ENCODE measurements at places on chromosomes 4 and X.

GRCh38 chr4:66777097-66777496 is 768.2 kb downstream of the CENPC start:
- no peak for DNase-seq

DNA sequence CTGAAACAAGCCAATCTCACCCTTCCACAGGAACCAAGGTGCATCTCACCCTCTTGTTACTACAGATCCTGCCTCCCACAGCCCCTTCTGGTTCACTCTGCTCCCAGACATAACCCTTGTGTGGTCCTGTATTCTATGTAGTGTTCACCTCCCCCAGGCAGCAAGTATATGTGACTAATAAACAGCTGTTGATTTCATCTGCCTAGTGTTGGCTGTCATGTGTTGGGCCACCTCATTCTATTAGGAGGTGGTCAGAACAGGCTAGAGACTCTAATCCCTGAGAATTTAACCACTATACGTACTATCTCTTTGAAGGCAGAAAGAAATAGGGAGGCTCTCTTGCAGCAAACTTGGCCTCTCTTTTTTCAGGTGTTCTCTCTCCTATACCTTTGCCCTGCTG is 134.3 kb upstream of the RPL34 start:
- DNase-seq, result no peak

DNA sequence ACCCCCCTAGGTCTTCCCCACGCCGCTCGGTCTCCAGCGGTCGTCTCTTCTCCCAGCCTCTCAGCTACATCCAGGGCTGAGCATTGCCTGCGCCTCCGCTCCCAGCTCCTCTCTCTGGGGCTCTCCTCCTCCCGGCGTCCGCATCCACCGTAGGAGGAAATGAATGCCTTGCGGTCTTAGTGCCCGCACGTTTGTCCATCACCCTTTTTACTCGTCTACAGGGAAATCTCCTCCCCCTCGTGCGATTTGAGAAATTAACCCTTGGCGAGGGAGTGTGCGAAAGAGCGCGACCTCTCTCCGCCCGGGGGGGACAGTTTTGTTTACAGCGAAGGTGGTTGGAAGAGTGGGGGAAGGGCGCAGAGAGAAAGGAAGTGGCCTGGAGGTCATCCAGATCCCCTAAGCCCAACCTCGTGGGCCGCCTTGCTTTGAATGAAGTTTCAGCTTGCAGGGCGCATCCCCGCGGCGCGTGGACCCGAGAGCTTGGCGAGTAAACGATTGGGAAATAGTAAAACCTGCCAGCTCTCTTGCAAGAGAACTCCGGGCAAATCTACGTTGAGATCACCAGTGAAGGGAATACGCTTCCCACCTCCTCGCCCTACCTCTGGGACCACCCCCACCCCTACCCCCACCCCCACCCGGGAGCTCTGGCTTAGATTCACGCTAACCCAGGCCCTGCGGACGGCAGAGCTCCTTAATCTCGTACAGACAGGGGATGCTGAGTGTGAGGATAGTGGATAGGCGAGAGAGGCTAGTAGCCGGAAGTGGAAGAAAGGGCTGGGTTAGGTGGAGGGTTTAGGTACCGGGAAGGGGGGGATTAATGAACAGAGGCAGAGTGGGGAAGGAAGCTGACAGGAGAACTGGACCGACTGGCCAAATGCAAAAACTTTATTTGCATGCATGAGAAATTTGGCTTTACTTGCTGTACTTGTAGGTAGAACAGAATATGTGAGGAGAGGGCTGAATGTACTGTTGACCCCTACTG is at the start of gene ELOVL6:
Gene ELOVL6 (minus strand): TSS at position 181 of the 982 bp plus-strand sequence. CDS start 280 bp downstream, outside the sequence.
- peak; percentile 31 for DNase-seq

DNA sequence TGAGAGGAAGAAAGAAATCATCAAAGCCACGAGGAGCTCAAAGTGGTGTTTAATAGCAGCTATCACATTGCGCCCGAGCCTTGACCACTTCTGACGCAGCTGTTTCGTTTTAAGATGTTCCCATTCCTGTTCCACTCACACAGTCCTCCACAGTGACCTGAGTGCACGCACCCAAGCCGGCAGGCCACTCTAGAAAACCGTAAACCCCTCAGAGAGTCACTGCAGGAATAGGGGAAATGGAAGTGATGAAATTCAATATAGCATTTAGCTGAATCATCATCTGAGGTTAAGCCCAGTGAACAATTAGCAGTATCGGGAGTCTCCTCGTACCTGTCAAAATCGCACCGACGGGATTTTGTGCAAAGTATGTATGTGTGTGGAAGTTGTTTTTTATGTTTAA is 17.9 kb upstream of the HAND2 start:
- DNase-seq, result no peak

DNA sequence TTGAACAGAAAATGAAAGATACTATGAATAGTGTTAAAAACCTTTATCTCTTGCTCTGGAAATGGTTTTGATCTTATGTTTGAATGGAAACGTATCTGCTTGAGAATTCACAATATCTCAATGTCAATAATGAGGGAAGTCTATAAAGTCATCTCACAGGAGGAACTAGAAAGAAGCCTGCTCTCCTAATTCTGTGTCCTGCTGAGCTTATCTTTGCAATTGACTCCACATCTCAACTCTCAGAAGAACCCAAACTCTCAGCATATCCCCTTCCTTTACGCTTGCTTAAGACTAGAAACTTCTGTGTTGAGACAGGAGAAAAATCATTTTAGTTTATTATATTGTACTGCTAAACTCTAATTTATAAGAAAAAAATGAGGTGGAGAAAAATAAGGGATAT is 8.3 kb upstream of the PF4V1 start:
- no peak for DNase-seq

GRCh38 chrX:151552743-151553142 is 10.7 kb upstream of the PASD1 start:
- no peak for DNase-seq

DNA sequence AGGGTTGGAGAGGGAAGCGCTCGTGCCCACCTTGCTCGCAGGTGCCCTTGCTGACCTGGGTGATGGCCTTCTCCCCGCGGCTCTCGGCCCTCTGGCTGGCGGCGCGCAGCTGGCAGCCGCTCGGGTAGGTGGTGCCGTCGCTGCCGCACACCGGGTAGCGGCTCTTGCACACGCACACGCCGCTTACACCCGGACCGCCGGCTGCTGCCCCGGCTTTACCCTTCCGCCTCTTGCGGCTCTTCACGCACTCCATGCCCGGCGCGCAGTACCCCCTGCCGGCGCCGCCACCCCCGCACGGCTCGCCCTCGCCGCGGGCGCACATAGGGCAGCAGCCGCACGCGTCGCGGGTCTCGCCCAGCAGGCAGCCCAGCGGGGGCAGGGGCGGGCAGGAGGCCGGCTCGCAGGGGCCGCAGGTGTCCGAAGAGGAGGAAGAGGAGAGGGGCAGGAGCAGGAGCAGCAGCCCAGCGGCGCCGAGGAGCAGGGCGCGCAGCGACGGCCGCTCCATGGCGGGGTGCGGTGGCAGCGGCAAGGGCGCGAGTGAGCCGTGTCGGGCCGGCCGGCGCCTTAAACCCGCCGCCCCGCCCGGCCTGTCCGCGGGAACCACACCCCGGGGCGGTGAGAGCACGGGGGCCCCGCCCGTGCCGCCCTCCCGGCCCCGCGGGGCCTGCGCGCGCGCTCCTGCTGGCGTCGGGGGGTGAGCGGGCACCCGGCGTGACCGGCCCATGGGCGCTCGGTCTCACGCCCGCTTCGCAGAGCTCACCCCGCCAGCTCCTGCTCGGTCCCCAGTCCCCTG is at the start of gene IGFBP7:
Gene IGFBP7 (minus strand): TSS at position 539 of the 793 bp plus-strand sequence. CDS start 34 bp downstream, at position 505.
- peak; percentile 53 for DNase-seq

- DNase-seq, result peak; percentile 7
These were observed 1176.7 kb downstream of the NLGN4X start for GRCh38 chrX:5051831-5052491.

DNA sequence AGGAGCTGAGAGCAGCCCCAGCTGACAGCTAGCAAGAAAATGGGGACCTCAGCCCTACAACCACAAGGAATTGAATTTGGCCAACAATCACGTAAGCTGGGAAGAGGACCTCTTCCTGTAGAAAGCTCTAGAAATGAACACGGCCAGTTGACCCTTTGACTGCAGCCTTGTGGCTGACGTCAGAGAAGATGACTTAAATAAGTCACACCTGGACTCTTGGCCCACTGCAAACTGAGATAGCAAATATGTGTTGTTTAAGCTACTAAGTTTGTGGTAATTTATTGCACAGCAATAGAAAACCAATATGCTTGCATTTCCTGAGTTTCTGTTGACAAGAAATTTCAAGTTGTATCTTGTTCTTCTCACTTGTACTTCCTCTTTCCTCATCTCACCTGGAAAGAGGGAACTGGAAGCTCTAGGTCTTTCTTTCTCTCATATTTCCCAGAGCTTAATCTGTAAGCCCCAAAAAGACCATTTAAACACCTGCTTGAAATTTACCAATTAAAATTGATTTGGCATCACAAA is 18.8 kb downstream of the PRKG2 start:
- no peak for DNase-seq

DNA sequence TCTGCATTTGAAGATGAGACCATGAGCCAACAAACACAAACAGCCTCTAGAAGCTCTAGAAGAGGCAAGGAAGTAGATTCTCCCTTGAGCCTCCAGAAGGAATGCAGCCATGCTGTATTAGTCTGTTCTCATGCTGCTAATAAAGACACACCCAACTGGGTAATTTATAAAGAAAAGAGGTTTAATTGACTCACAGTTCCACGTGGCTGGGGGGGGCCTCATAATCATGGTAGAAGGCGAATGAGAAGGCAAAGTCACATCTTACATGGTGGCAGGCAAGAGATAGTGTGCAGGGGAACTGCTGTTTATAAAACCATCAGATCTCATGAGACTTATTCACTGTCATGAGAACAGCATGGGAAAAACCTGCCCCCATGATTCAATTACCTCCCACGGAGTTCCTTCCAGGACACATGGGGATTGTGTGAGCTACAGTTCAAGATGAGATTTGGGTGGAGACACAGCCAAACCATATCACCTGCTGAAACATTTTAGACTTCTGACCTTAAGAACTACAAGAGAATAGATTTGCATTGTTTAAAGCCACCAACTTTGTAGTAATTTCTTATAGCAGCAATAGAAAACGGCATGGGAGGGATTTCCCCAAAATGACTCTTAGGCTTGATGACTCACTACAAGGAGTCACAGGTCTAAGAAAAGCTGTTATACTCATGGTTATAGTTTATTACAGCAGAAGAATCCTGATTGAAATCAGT is 284.4 kb upstream of the SFRP2 start:
- no peak for DNase-seq

GRCh38 chr4:37836838-37837440 is 10.5 kb downstream of the PGM2 start:
- DNase-seq, result no peak

- no peak for DNase-seq
These were observed 489.7 kb upstream of the GNPDA2 start for GRCh38 chr4:45215976-45216542.

DNA sequence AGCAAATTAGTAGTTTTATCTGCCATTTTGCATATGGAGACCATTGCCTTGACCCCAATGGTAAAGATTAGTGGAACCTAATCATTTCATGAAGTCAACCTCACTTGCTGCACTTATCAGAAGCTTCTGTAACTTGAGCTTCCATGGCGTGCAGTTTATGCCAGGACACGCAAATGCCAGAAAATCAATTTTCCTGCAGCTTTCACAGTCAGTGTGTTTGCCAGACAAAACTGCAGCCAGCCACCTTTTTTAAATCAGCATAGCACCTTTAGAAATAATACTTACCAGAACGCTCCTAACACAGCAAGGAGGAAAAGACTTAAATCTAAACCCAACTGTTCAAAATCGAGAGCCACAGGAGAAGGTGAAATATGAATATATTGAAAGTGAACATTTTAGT is 265.3 kb downstream of the GRIA3 start:
- no peak for DNase-seq

GRCh38 chr4:79413886-79414285 is 5.9 kb upstream of the GK2 start:
- no peak for DNase-seq

DNA sequence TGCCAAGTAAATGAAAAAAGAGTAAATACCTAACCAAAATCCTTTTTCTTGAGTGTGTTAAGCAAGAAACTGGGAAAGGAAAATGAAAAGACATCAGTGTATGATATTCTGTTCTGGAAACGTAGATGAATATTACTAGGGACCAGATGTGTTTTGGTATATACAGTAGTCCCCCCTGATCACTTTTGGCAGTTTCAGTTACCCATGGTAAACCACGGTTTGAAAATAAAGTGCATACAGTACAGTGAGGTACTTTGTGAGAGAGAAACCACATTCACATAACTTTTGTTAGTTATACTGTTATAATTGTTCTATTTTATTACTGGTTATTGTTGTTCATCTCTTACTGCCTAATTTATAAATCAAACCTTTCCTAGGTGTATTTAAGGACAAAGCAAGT is 250.9 kb downstream of the TENM3 start:
- DNase-seq, result no peak
